ENCODE measurements at places on chromosomes 12 and 14.

DNA sequence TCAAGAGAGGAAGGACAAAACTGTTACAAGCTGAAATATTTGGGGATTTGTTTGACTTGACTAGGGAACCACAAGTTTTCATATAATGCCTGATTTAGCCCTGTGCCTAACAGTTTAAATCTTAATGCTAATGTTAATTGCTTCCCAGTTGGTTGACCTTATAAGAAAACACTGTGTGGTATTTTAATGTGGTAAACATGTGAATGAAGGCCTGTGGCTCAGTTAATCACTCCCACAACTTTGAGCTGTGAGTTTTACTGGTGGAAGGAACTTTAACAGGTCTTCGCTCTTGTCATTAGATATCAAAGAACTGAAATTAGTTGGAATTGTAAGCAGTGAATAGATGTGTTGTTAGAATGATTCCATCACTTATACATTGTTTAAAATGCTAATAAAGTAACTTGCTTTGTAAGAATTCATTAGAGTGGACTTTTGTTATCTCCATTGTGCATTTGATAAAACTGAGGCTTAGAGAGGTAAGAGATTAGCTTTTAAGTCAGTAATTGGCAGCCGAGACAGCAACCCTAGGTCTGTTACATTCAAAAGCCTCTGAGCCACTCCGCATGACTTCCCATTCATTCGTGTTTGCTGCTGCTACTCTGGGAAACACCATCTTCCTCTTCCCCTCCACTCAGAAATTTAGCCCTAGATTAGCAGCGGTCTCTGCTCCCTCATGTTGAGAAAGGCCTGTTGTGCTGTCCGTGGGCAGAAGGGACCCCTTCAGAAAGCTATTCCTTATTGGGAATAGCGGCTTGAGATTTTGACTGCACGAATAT, 1.0 kb upstream of the TBK1 start:
- DNase-seq: peak; percentile 88

DNA sequence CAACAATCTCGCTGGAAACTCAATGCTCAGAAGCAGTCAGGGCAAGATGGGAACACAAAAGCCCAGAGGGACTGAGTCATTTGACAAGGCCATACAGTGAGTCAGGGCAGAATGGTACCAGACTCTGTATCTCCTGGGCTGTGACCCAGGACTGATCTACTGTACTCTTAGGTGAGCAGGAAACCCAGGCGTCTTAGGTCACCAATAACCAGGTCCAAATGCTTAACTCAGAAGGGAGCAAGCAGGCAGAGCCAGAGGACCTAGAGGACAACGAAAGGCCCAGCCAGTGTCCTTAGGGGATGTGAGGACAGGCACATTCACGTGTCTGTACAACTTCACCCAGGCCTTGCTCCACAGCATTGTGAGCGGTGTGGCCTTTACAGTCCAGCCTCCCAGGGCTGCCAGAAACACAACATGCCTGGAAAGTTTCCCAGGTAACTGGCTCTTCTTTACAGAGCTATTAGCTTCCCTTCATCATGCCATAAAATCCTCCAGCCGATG, 69.9 kb downstream of the ARL6IP4 start:
- peak; percentile 37 for DNase-seq

DNA sequence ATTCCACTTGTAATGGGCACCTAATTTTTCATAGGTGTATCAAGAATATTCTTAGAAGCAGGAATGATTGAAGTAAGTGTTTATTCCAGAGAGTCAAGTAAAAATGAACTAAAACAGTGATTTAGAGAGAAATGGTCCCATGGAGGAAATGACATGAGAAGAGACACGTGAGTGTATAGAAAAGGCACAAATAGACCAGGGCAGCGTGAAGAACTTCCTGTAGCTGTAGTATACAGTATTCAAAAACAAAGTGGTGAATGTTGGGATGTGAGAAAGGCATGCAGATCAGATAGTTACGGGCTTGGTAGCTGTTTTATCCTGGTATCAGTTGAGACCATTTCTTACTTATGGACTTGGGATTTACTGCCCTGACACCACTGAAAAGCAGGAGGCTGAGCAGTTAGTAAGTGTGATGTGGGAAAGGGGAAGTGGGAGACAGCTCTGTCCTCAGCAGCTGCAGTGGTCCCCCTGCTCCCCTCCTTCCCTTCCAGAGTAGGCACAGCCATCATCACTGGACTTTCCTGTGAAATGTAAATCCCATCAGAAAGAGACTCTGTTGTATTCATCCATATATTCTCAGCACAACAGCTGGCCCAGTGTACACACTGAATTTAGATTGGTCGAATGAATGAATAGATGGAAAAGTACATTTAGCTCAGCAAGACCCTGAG, 16.8 kb upstream of the TESPA1 start:
- DNase-seq: no peak

DNA sequence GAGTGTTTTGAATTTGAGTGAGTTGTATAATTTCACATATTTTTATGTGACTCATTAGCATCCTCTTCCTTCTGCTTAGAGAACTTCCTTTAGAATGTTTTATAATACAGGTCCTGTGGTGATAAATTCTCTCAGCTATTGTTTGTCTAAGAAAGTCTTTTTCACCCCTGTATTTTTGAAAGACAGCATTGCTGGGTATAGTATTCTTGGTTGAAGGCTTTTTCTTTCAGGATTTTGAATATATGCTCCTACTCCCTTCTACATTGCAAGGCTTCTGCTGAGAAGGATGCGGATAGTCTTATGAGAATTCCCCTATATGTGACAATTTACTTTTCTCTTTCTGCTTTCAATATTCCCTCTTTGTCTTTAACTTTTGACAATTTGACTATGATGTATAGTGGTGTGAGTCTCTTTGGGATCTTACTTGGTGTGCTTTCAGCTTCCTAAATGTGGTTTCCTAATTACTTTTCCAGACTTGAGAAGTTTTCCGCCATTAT, 118.9 kb upstream of the HMGA2 start:
- no peak for DNase-seq

GRCh38 chr12:119181944-119182343, 3.2 kb downstream of the HSPB8 start:
- peak; percentile 23 for DNase-seq

GRCh38 chr12:120241561-120242274, 23.8 kb downstream of the PXN start:
- DNase-seq: peak; percentile 27

DNA sequence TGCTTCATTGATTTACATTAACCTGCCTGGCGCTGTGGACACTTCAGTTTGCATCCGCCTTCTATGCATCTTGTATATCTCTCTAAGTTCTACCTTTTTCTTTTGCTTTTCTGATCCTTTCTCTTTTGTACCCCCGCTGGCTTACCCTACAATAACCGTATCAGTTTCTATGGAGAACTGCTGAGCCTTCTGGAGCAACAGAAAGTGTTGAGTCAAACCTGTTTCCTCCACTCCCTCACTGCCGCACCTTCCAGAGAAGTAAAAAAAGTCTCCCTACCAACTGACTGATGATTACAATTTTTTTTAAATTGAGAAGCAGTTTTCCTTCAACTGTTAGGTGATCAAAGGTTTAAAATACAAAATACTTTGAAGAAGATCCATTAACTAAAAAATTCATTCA, 17.4 kb downstream of the EXD2 start:
- DNase-seq: no peak

DNA sequence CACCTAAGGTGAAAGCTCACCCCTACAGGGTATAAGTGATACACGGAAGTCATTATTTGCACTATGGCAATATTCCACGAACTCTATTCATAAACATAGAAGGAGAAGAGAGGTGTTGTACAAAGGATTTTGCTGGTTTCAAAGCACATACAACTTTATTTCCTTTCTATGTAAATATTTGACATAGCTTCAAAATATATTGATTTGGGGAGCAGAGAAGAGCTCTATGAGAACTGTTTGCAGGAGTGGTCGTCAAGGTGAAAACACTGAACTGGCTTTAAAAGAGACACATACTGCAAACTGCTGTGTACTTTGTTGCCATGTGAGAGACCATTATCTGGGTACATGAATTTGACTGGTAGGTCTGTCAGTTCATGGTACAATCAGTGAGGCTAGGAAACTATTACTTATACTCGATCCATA, 16.7 kb downstream of the CNIH1 start:
- DNase-seq: no peak
